Activated CD8-positive, alpha-beta memory T cell treated with anti-CD3 and anti-CD28 coated beads for 48 hours (primary cell): ENCODE measurements at places on chromosomes 13 and 19.

- no peak for DNase-seq
Measured at GRCh38 chr13:99665711-99666110, 164.4 kb downstream of the TM9SF2 start.

DNA sequence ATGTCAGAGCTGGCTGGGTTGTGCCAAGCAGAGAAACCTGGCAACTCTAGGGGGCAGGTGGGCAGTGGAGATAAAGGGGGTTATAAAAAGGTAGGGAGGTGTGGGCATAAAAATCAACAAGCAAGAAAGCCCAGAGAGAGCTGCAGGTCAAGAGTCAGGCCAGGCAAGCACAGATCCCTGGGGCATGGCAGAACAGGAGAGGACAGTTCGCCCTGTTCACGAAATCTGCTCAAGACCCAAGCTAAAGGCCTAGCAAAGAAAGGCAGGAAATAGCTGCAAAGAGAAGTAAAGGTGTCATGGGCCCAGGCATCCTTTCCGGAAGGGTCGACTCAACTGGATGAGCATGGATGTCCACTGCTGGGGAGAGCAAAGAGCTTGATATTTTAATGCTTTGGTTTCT, 3.4 kb downstream of the MBNL2 start:
- no peak for DNase-seq

DNA sequence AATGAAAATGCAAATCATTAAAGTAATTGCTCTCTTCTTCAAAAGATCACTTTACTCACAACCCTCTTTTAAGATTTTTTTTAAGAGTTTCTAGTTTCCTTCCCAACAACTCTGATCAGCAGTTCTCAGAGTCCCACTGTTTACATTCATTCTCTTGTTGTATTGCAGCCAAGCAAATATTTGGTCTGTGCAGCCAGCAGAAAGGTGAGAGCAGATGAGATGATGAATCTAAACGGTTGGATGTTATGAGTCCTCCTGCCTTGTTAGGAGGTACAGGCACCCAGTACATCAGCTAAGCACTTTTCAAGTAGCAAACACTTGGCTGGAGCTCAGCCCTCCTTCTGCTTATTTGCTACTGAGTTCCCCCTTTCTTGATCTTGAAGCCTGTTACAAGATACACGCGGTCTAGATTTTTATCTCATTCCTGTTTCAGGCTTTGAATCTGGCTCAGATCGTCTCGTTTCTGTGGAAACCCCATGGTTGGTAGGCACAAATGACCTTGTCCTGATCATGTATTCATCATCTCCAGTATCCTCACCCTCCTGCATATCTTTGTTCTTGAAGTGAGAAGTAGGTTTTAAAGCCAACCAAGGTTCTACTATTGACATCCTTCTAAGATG, 300.7 kb downstream of the DCT start:
- no peak for DNase-seq

- DNase-seq, result no peak
Measured at GRCh38 chr19:21604951-21605476, 99.6 kb downstream of the ZNF429 start.

- no peak for DNase-seq
Measured at GRCh38 chr13:102617697-102618350, 21.0 kb downstream of the TPP2 start.

GRCh38 chr13:75376792-75377402, 105.1 kb downstream of the TBC1D4 start:
- DNase-seq, result no peak

GRCh38 chr13:113361406-113361805, 2.5 kb downstream of the GRTP1 start:
- DNase-seq, result no peak

DNA sequence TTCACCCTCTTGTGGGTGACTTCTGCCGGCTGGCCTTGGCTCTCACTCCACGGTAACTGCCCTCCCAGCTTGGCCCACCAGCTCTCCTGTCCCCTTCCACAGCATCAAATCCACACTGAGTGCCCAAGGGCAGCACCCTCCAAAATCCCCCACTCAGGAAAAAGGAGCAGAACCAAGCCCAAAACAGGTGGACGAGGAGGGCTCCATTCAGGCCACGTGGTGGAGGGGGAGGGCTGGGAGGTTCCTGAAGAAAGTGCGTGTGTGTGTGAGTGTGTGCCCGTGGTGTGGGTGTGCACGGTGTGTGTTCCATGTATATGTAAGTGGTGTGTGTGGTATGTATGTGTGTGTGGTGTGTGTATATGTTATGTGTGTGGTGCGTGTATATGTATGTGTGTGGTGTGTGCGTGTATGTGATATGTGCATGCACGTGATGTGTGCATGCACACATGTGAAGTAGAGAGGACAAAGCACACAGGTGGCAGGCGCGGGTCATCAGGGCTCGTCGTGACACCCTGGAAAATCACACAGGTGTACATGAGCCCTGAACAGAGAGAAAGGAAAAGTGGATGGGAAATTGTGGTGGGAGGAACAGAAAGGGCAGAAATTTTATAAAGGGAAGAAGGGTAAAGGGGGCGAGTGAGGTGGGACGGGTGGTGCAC, 76.9 kb downstream of the COL4A1 start:
- DNase-seq, result no peak

GRCh38 chr19:45791744-45792469, 738 bp downstream of the DMWD start:
- no peak for DNase-seq

GRCh38 chr19:19232261-19232721, 20.5 kb downstream of the NCAN start:
- DNase-seq, result no peak

DNA sequence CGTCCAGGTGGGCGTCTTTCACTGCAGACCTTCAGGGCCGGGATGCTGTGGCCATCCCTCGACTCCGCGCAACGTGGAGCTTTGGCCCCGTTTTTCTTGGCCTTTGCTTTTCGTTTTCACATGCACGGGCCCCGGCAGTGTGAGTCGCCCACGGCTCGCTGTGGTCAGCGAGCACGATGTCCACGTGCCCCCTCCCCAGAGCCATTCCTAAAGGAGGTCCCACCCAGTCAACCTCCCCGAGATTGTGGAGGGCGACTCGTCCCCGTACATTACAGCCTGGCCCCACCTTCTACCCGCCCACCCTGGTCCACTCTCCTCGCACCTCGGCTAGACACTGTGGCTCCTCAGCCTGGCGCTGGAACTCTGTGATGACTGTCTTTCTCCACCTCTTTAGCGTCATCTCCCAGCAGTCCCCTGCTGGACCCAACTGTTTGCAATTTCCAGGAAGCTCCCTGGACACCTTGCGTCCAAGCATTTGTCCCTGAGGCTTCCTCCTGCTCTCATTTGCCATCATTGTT, 405 bp downstream of the ZNF446 start:
- DNase-seq, result no peak

DNA sequence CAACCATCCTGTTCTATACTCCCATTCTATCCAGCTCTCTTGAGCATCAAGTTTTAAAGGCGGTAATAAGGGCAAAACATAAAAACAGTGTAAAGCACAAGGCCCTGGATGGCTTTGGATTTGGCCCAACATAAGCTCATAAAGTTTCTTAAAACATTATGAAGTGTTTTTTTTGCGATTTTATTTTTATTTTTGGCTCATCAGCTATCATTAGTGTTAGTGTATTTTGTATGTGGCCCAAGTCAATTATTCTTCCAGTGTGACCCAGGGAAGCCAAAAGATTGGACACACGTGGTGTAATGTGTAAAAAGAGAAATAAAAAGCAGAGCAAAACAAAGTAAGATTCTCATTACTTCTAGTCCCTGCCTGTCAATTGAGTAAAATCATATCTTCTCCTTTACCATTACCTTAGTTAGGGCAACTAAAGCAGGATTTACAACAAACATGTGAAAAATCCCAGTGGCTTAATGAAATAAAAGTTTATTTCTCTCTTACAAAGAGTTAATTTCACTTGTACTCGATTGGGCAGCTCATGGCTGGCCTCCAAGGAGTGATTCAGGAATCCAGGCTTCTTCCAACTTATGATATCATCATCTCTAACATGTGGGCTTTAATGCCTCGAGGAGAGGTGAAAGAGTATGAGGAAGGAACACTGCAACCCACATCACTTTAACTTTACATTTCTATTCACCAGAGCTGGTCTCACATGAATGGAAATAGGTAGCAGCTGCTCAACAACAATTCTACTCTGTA, 725.2 kb upstream of the SLITRK1 start:
- no peak for DNase-seq

DNA sequence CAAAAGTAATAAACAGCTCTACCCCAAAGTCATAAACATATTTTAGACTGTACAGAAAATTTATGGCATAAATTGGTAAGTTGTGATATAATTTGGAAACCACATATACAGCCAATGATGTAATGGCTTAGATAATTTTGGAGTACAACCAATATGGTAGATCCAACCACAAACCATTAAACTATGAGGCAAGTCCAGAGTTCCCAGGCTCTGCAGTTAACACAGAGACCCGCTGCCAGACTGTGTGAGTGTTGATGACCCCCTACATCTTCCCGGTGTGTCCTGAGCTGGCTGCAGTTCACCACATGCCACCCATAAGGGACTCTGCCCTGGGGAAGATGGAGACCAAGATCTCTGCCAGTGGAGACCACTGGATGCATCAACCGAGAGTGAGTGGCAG, 9.9 kb upstream of the SERPINE3 start:
- no peak for DNase-seq

DNA sequence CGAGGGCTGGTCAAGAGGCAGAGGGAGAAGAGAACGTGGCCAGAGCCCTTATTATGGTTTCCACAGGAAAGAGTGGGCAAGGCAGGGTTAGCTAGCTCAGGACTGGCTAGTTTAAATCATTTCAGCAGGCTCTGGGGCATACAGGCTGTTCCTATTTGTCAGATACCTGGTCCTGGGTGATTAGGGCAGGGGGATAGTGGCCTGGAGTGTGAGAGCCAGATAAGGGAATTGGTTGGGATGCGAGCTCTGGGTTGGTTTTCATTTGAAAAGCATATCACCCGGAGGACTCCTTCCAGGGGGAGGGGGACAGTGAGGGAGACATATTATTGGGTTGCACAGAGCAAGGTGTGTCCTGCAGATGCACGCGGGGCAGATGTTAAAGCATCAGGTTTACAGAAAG, 75.3 kb upstream of the CLDN10 start:
- no peak for DNase-seq

GRCh38 chr13:36288794-36289391, 8.7 kb downstream of the CCDC169 start:
- no peak for DNase-seq

DNA sequence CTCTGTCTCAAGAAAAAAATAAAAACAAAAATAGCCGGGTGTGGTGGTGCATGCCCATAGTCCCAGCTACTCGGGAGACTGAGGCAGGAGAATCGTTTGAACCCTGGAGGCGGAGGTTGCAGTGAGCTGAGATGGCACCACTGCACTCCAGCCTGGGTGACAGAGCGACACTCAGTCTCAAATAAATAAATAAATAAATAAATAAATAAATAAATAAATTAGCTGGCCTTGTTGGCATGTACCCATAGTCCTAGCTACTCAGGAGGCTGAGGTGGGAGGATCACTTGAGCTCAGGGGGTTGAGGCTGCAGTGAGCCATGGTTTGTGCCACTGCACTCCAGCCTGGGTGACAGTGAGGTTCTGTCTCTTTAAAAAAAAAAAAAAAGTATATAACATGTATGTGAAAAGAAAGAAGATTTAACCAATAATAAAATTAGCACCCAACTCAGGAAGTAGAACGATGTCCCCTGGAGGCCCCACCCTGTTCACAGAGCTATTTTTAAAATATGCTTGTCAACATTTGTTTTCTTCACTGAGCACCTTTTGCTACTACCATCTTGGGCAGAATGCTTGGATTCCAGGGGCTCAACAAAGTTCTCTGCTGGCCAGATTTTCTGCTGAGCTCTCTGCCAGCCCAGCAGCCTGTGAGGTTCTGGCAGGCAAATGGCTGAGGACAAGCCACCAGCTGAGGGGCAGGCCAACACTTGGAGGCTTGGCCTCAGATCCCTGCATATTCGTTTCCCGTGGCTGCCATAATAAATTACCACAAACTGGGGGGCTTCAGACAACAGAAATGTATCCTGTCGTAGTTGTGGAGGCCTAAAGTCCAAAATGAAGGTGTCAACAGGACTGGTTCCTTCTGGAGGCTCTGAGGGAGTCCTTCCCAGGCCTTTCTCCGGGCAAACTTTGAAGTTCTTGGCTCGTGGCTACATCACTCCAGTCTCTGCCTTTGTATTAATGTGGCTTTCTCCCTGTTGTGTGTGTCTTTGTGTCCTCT, 5.2 kb downstream of the SLC25A42 start:
- no peak for DNase-seq

DNA sequence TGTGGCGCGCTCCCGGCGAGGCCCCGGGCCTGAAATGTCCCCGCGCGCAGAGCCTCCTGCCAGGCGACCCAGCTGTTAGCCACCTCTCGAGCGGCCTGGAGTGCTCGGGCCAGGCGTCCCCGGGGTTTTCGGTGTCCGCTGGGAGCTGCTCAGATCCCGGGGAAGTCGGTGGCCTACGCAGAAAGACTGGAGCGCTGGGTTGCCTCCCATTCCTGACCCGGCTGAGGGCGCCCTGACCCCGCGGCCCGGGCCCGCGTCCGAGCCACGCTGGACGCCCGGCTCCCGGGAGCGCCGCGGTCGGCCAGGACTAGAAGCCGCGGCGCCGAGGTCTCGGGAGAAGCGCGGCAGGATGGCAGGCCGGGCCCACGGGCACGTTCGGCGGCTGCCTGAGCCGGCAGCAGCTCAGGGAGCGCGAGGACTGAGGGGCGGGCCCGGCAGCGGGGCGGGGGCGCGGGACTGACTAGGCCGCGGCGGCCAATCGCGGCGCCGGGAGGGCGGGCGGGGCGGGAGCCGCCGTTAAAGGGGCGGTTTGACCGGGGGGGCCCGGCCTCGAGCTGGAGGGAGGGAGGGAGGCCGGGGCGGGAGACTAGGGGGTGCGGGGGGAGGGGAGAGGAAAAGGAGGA, 1.3 kb upstream of the ZIC2 start:
- no peak for DNase-seq

DNA sequence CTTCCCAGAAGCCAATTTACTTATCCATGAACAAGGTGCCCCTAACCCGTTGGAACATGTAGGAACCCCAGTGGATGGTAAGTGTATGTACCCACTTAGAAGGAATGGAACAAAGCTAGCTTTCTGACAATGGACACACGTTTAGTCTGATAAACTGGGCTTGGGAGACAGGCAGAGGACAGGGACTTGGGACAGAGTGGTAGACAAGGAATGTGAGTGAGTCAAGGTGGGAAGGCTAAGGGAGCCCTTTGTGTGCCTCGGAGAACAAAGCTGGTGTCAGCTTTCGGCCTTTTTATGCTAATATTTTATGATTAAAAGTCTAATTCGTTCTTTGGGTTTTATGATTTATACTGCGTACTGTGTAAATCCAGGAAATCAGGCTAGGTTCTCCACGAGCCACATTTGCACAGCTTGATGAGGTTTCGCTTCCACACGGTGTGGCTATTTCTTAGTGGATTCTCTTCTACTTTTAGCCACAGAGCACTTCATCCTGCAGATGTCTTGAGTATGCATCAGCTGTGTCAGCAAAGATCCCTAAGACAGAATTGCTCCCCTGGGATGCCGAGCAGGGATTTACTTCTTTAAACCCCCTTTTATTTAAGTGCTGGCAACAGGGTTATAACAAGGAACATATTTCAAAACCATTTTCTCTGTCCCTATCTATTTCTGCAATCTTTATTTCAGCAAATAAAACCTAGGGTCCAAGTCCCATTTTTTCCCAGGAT, 258.5 kb downstream of the DLEU7 start:
- DNase-seq, result no peak

- no peak for DNase-seq
Measured at GRCh38 chr19:17441241-17442021, 7.0 kb downstream of the TMEM221 start.

GRCh38 chr19:5179256-5179655, 161.4 kb downstream of the PTPRS start:
- no peak for DNase-seq
